Upper lobe of right lung (tissue), 1 donor: ENCODE measurements at places on chromosomes 16 and 17.

- DNase-seq: no peak
Observed at GRCh38 chr16:505479-506245, 21.9 kb upstream of the CAPN15 start.

DNA sequence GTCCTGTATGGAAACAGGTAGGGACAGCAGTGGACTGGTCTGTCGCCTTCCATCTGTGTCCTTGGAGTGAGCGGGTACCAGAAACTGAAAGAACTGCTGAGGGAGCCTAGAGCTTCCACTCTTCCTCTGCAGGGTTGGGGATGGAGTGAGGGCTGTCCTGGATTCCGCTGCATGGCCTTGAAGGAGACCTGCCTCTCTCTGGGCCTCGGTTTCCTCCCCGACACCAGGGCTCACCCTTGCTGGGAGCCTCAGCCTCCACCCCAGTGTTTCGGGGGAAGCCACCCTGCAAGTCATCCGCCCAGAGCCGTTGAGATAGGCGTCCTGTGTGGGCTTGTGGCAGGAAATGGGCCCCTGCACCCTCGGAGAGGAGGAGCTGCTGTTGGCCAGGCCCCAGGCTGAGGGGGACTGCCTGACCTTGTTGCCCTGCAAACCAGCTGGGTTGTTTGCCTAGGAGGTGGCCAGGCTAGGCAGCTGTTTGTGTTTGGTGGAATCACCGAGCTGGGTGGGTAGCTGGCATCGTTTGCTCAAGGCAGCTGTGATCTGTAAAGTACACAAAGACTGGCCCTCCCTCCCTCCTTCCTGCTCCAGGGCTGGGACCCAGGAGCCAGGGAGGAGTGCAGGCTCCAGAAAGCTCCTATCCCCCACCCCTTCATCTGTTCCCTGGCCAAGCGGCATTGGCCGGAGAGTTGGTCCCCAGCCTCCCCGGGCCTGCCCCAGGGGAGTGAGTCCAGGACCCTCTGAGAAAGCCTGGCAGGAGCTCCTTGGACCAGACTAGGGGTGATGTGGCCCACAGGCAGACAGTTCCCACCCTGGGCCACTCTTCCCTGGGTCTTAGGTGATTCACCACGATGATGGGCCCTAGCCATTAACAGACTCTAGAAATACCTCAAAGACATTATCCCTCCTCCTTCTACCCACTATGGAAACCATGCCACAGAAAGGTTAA, 1.3 kb downstream of the RAB37 start:
- DNase-seq: no peak

- peak; percentile 64 for DNase-seq
Observed at GRCh38 chr17:81934850-81935708, 2.0 kb downstream of the PYCR1 start.

DNA sequence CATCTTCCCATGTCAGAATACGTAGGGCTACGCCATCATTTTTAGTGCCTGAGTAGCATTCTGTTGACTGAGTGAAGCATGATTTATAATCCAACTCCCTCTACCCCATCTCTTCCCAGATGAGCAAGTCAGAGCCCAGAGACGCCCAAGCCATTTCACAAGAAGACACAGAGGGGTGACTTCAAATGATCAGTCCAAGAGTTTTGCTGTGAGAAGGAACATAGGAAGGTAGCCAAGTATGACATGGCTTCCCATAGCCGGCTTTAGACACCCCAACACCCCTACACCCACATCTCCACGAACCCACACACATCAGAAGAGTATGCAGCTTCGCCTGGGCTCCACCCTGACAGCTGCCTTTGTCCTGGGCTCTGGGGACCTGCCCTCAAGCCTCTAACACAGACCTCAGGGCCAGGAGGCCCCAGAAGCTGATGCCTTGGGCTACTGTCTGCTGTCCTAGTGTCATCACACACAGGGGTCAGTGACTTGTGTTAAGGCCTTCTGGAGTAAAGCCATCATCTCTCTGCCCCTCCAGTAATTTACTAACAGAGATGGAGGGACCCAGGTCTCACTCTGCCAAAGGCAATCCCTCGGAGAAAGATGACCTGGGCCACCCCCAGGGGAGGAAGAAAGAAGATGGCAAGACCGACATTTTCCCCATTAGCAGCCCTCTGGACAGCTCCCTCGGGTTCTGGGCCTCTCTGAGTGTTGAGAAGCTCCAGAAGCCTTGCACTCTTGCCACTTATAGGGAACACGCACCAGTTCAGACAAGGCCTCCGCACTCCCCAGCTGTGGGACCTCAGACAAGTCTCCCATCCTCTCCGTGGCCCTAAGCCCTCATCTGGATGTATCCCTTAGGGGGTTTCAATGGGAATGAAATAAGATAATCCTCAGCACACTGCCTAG, 38.7 kb upstream of the MRPS23 start:
- DNase-seq: no peak

- no peak for DNase-seq
Observed at GRCh38 chr17:29563816-29564215, 3.0 kb downstream of the ABHD15 start.

GRCh38 chr17:38896346-38896954, 26.6 kb downstream of the LASP1 start:
- DNase-seq: no peak
